Activated CD4-positive, alpha-beta T cell treated with anti-CD3 and anti-CD28 coated beads for 48 hours (primary cell): ENCODE measurements at places on chromosomes 11 and 22.
A peak's percentile ranks its signal among the peaks of the same experiment; 100 is the strongest.

DNA sequence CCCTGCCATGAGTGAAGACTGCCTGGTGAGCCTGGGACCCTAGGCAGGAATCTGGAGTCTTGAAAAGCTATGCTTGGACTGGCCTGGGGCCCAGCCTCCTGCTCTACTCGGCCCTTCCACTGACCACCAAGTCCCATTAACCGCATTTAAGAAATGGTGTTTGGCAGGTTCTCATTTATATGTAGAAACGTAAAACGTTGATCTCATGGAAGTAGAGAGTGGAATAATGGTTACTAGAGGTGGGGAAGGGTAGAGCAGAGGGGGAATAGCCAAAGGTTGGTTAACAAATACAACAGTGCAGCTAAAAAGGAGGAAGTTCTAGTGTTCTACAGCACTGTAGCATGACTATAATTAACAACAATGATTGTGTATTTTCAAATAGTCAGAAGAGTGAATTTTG lies 72.9 kb upstream of the EED start:
- DNase-seq = no peak

GRCh38 chr11:110172468-110173065 lies 79.4 kb downstream of the ZC3H12C start:
- peak; percentile 39 for DNase-seq

DNA sequence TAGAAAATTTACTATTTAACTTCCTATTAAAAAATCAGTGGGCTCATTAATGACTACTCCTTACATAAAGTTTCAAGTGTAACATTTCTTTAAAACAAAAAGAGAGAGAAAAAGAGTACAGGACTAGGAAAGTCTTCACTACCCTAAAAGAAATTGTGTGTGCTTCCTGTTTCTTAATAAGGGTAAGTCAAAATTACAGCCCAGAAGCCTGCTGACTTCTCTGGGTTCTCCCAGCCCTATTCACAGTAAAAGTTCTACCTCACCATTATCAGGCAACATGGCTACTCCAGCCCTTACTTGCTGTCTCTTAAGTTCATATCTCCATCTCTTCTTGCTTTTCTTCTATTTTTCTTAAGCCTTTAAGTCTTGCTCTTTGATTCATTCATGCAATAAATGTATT lies 20.3 kb upstream of the ZC3H12C start:
- no peak for DNase-seq

GRCh38 chr11:4665424-4665823 lies 21.6 kb downstream of the OR51E1 start:
- no peak for DNase-seq

- DNase-seq = no peak
Measured at GRCh38 chr11:76005756-76006155, 190.7 kb downstream of the UVRAG start.

GRCh38 chr11:2928605-2929530 lies at the start of gene PHLDA2:
Gene PHLDA2, minus strand, starts transcription at chr11:2929420. Its CDS starts 56 bp downstream, at chr11:2929364.
- peak; percentile 76 for DNase-seq
